Caco-2 (cell line): ENCODE measurements at places on chromosomes 7 and 10. TPM values are rescaled to one million over a fixed set of nuclear protein-coding genes. Genes with fewer than 3 reads are reported as not detected.

DNA sequence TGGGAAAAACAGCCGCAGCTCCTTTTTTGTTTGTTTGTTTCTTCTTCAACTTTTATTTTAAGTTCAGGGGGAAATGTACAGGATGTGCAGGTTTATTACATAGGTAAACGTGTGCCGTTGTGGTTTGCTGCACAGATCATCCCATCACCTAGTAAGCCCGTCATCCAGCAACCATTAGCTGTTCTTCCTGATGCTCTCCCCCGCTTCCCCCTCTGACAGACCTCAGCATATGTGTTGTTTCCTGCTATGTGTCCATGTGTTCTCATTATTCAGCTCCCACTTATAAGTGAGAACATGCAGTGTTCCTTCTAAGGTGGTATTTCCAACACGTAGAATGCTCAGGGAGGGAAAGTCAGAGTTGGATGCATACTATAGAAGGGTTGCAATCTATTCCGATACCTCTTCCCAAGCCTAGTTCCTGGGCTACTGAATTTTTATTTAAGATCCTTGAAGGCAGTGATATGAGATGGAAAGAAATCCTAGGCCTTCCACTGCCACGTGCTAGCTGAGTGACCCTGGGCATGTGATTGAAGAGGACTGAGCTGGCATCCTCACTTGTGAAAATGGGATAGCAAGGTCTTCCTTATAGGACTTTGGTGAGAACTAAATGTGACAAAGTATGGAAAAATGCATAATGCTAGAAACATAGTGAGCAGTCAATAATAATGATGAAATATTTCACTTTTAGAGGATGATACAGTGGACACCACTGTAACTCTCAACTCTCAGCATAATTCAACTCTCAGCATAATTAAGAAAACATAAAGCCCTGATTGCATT, 278.5 kb downstream of the REEP3 start:
- H3K27me3 ChIP-seq: 0 out of 2 replicates have a peak, but pooled peaks cover 2% of the 10 kb centered on the region
- no peaks in the 10 kb centered on the region for H3K4me1 ChIP-seq
- H3K27ac ChIP-seq: no peak overlapping the region

DNA sequence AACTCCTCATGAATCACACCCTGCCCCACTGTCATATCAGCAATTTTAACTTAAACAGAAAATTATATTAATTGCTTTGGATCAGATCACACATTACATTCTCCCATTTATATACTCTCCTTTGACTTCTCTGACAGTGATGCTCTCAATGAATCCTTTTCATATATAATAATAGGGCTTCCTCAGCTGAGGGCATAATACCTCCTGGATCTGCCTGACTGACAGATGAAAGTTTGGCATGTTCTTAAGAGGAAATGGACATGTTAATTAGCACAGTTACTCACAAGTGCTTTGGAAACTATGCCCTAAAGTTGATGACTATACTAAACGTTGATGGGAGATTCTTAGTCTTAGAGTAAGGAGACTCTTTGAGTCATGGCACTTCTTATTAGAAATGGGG, 478.2 kb upstream of the LRRN3 start:
- no peaks in the 10 kb centered on the region for H3K27me3 ChIP-seq
- DNase-seq: no peak
- no peak overlapping the region for H3K4me3 ChIP-seq
- H3K36me3 ChIP-seq: no peaks in the 10 kb centered on the region

Gene SBDS
- 130 and 143 TPM in 2 replicates for total RNA-seq

Gene ADGRA1
- total RNA-seq: not detected in 2 replicates

DNA sequence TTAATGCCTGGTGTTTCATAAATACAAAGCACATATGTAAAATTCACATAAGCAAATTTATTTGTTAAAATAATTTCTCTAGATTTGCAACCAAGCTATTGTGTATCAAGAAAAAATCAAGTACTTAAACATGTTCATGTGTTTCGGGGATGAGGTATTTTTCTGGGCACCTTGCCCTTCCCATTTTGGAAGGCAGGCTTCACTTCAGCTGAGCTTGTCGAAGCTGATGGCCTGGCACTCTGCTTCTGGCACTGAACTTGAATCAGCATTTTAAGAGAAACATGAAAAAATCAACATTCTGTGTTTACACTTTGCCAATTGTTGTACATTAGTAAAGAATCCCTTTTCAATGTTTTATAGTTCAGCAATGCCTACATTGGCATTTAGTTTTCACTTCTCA, 179.1 kb upstream of the STEAP4 start:
- no peaks in the 10 kb centered on the region for H3K36me3 ChIP-seq
- no peak for DNase-seq
- no peaks in the 10 kb centered on the region for H3K27me3 ChIP-seq
- H3K4me1 ChIP-seq: no peaks in the 10 kb centered on the region

DNA sequence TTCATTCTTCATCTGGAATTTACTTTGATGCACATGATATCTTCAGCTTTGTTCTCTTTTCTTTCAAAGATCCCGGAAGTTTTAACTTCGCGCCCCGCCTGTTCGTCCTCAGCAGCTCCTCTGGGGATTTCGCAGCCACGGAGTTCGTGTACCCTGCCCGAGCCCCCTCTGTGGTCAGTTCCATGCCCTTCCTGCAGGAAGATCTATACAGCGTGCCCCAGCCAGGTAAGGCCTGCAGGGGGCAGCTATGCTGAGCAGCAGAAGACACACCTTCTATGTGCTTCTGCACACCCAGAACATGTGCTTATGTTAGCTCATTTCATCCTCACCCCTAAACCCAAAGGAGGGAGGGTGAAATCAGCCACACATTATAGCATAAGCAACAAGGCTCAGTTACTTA, 79.7 kb upstream of the LYZL2 start:
- no peak overlapping the region for H3K4me3 ChIP-seq
- no peaks in the 10 kb centered on the region for H3K27me3 ChIP-seq
- H3K4me1 ChIP-seq: no peaks in the 10 kb centered on the region
- no peak overlapping the region for H3K27ac ChIP-seq
- no peak for DNase-seq

DNA sequence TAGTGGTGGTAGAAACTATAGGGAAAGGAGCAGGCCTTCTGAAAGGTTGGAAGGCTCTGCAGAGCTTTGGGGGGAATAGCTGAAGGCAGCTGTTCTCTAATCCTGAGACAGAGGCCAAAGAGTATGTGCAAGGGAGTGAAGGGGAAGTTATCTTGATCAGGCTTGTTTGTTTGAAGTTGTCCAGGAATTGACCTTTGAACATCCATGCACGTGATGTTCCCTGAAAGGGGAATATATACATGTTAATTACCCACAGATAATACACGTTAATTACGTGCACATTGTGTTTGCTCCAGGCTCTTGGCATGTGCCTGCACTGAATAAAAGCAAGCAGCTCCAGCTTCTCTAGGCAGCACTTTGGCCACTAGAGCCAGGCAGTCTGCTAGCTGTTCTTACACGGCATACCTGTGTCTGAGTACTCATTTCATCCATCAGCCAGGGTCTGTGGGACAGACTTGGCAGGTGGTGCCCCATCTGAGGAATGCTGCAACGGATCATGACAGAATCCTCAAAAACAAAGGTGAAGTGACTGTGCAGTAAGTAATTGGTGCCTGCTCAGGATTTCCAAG, 18.0 kb upstream of the STARD3NL start:
- no peaks in the 10 kb centered on the region for H3K27me3 ChIP-seq
- no peak overlapping the region for H3K4me3 ChIP-seq
- H3K36me3 ChIP-seq: no peaks in the 10 kb centered on the region
- H3K27ac ChIP-seq: peak overlapping the region; percentile 65
- H3K4me1 ChIP-seq: peaks cover 10% of the 10 kb centered on the region

GRCh38 chr10:122178655-122179054, 92.4 kb upstream of the BTBD16 start:
- DNase-seq: no peak
- H3K27ac ChIP-seq: no peak overlapping the region
- H3K27me3 ChIP-seq: no peaks in the 10 kb centered on the region
- no peak overlapping the region for H3K4me3 ChIP-seq
- peaks cover 30% of the 10 kb centered on the region for H3K4me1 ChIP-seq
- H3K36me3 ChIP-seq: no peaks in the 10 kb centered on the region; the same call in 1 of the 2 replicates

Gene ETV1
- total RNA-seq: 0.30 and 0.52 TPM in 2 replicates

DNA sequence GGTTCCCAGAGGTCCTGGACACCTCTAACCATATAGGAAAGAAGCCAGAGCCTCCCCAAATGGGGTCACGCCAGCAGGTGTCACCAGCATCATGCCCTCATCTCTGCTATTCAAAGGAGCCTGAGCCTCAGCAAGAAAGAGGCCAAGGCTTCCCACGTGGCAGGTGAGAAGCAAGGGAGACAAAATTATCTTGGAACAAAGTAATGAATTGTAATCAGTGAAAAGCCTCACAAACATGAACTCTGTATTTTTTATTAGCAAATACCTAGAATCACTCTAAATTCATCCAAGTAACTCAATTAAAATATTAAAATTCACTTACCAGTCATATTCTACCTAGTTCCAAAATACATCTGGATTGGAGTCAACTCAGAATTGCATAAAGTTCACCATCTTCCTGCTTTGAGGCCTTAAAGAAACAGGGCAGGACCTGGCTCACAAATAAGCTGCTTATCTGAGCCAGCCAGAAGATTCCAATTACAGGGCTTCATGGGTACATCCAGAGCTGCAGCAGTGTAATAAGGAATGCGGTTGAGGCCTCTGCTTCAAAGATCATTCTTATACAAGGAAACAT, 68.7 kb downstream of the SGMS1 start:
- no peak for DNase-seq
- no peaks in the 10 kb centered on the region for H3K27me3 ChIP-seq
- no peaks in the 10 kb centered on the region for H3K36me3 ChIP-seq

DNA sequence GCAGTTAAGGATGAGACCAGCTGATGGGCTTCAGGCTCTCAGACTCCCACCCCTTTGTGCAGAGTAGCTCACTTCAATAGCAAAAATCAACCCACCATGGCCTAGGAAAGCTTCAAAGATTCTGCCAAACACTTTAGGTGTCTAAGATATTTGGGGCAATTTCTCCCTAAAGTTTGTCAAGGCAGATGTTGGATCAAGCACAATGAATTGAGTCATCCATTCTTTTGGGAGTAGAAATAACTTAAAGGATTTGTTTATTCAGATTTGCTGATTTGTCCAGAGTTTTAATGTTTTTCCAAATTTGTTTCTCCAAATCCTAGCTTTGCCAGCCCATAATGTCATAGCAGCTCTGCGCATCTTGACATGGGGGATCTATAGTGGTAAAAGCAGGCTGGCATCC, 855.1 kb downstream of the LRMDA start:
- no peaks in the 10 kb centered on the region for H3K27me3 ChIP-seq
- H3K36me3 ChIP-seq: no peaks in the 10 kb centered on the region
- no peaks in the 10 kb centered on the region; the same call in 1 of the 2 replicates for H3K4me1 ChIP-seq
- H3K27ac ChIP-seq: no peak overlapping the region

DNA sequence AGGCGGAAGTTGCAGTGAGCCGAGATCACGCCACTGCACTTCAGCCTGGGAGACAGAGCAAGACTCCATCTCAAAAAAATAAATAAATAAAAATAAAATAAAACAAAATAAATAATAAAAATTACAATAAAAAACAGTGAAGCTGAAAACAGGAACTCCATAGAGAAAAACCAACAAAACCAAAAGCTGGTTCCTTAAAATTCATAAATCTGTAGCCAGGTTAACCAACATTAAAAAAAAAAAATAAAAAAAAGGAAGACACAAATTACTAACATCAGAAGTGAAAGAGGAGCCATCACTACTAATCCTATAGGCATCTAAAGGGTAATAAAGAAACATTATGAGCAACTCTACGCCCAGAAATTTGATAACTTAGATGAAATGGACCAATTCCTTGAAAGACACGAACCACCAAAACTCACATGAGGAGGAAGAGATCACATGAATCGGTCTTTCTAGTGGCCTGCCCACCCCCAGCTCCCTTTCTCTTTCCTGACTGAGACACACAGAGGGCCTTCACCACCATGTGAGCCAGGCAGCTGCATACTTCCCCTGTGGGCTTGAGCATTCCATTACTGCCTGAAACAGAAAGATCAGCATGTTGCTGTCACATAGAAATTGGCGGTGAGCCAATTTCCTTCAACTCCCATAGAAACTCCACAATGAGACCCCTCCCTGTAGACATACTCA, 208.7 kb downstream of the MAD1L1 start:
- no peaks in the 10 kb centered on the region for H3K36me3 ChIP-seq
- no peak overlapping the region for H3K27ac ChIP-seq
- H3K4me3 ChIP-seq: no peak overlapping the region
- DNase-seq: peak; percentile 25

DNA sequence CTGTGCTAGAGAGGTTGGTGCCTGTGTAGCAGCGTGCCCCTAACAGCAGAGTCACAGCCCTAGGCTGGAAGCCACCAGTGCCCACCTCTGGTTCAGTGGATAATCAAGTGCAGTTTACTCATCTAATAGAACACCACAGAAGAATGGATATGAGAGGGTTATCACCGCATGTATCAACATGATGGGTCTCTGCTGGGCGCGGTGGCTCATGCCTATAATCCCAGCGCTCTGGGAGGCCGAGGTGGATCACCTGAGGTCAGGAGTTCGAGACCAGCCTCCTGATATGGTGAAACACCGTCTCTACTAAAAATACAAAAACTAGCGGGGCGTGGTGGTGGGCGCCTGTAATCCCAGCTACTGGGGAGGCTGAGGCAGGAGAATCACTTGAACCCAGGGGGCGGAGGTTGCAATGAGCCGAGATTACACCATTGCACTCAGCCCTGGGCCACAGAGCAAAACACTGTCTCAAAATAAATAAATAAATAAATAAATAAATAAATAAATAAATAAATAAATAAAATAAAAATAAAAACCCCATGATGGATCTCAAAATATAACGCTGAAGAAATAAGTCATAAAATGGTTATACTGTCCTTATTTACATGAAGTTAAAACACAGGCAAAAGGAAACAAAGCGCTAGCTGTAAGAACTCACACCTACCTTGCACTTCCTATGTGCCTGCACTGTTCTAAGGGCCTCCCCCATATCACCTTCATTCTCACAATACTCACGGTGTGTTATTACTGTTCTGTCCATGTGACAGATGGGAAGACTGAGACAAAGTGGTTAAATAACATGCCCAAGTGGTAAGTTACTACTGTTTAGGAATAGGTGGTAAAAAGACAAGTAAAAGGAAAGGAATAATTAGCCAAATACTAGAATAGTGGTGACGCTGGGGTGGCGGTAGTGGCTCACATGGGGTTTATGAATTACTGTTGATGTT, 70.9 kb downstream of the AMZ1 start:
- H3K4me3 ChIP-seq: no peak overlapping the region; the same call in 1 of the 2 replicates
- H3K4me1 ChIP-seq: peaks cover 20% of the 10 kb centered on the region
- peak overlapping the region; percentile 95 for H3K27ac ChIP-seq
- DNase-seq: no peak

- DNase-seq: no peak
- H3K4me3 ChIP-seq: no peak overlapping the region
- H3K4me1 ChIP-seq: no peaks in the 10 kb centered on the region
- H3K36me3 ChIP-seq: no peaks in the 10 kb centered on the region
- no peak overlapping the region for H3K27ac ChIP-seq
- H3K27me3 ChIP-seq: no peaks in the 10 kb centered on the region
Measured at GRCh38 chr7:4042402-4043045, 639.6 kb upstream of the FOXK1 start.
